ENCODE measurements at places on chromosomes 13 and 19. TPM values are rescaled to one million over a fixed set of nuclear protein-coding genes. Genes with fewer than 3 reads are reported as not detected.

- no peak for DNase-seq
Observed at GRCh38 chr19:48081106-48081505, 29.5 kb downstream of the PLA2G4C start.

DNA sequence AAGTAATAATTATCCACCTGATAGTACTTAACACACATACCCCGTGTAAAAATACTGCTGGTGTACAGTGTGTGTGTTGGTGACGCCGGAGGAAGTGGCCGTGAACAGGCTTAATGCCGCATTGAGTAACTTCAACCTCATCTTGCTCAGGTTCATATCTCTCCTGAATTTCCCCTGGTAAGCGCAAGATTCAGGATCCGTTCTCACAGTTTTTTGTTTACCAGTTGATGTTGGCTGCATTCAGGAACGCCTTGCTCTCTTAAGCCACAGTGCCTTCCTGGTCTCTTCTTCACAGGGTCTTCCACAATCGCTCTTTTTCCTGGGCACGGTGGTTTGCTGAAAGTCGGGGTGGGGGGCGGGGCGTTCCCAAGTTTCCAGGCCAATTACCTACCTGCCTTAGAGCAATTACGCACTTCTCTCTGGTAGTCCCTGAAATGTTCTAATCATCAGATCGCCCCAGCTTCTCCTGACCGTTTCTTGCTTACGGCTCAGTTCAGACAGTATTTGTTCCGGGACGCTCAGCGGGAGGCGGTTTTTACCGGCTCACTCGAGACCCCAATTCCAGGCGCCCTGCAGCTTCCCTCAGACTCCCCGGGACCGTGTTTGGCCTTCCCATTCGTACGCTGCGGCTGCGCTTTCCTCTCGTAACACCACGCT is 706 bp upstream of the DNAJC3 start:
- no peak for DNase-seq

Gene FCAR
- not detected for total RNA-seq

Gene SLC8A2
- 2.1 TPM for total RNA-seq

Gene VSTM1
- total RNA-seq: not detected

Gene FRY
- total RNA-seq: 20.1 TPM

All from endodermal cell (in vitro differentiated cells).